Neural cell (in vitro differentiated cells): ENCODE measurements at places on chromosomes 7 and 10. TPM values are rescaled to one million over a fixed set of nuclear protein-coding genes. Genes with fewer than 3 reads are reported as not detected.

SLC25A28 gene
- 65.7 and 79.9 TPM in 2 replicates for polyA plus RNA-seq

SSC4D gene
- 2.5 TPM in 1 of 2 replicates, not detected in the other for polyA plus RNA-seq

CYP3A5 gene
- not detected in 2 replicates for polyA plus RNA-seq

UPK3BL2 gene
- polyA plus RNA-seq, result 9.0 and 23.6 TPM in 2 replicates

SUMF2 gene
- polyA plus RNA-seq, result 69.3 and 84.1 TPM in 2 replicates

RAMP3 gene
- polyA plus RNA-seq, result not detected in 2 replicates

TMEM139 gene
- polyA plus RNA-seq, result not detected in 2 replicates

VPS50 gene
- polyA plus RNA-seq, result 58.2 and 61.9 TPM in 2 replicates

ATP5F1C gene
- 461 and 497 TPM in 2 replicates for polyA plus RNA-seq

NT5C2 gene
- polyA plus RNA-seq, result 187 and 190 TPM in 2 replicates

DNAH11 gene
- polyA plus RNA-seq, result 0.16 and 2.1 TPM in 2 replicates

FBXO24 gene
- polyA plus RNA-seq, result 0.52 and 1.5 TPM in 2 replicates
